ENCODE measurements at places on chromosomes 2 and 18.

GRCh38 chr2:108268001-108268400 lies 20.7 kb upstream of the SULT1C2 start:
- no peak for DNase-seq

GRCh38 chr18:48514786-48515185 lies 24.0 kb upstream of the CTIF start:
- no peak for DNase-seq

DNA sequence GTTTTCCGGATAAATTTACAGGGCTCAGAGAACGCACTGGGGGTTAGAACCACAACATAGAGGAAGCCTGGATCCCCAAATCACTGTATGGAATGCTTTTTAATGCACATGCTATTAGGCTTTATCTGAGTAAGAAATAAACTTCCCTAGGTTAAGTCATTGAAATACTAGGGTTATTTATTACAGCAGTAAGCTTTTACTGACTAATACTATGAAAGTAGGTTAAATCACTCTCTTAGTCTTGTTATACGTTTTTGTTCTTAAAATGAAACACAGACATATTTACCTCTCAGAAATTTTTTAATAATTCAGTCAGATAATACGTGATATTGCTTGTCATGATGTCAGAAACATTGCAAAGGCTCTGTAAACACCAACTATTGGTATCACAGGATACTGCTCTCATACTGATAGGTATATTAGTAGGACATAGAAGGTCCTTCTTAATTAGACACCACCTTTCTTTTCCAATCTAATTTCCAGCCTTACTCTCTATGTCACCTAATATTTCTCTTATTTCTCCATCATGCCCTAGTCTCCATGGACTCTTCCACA lies 162.7 kb upstream of the NYAP2 start:
- DNase-seq, result no peak

GRCh38 chr2:193695367-193695766 lies 1500.6 kb upstream of the TMEFF2 start:
- DNase-seq, result no peak

GRCh38 chr2:218008060-218009040 lies 5.6 kb upstream of the TNS1 start:
- DNase-seq, result no peak

DNA sequence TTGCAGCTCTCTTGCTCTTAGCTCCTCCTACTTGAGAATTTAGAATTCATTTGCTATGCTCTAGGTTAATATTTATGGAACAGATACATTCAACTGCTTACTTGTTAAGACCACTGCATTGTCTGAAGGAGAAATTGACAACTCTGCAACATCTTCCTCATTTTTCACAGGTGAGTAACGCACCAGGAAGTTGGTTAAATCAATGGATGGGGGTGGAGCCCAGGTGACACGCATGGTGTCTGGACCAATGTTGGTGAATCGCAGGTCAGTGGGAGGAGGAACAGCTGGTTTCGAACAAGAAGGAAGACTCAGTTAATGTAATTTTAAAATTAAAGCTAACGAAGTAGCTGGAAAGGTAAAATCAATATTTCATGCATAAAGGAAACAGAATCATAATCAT lies 44.3 kb downstream of the FN1 start:
- no peak for DNase-seq

DNA sequence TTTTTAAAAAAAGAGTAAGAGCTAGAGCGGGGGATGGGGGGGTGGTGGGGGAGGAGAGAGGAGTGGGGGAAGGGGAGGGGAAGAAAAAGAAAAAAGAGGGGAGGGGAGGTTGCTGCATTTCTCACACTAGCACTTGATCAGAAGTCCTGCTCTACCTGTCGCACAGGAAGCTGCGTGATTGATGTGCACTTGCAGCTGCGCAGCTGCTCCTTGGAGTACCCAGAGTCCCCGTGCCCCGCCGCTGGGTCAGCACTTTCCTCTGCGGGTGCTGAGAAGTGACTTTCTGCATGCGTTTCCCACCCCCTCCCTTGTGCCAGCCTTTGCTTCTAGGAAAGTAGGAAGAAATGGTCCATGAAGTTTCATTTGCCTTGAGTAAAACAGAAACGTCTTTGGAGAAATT lies 297.3 kb downstream of the ETAA1 start:
- DNase-seq, result no peak

GRCh38 chr2:45011621-45012602 lies 2.7 kb upstream of the SIX2 start:
- no peak for DNase-seq

DNA sequence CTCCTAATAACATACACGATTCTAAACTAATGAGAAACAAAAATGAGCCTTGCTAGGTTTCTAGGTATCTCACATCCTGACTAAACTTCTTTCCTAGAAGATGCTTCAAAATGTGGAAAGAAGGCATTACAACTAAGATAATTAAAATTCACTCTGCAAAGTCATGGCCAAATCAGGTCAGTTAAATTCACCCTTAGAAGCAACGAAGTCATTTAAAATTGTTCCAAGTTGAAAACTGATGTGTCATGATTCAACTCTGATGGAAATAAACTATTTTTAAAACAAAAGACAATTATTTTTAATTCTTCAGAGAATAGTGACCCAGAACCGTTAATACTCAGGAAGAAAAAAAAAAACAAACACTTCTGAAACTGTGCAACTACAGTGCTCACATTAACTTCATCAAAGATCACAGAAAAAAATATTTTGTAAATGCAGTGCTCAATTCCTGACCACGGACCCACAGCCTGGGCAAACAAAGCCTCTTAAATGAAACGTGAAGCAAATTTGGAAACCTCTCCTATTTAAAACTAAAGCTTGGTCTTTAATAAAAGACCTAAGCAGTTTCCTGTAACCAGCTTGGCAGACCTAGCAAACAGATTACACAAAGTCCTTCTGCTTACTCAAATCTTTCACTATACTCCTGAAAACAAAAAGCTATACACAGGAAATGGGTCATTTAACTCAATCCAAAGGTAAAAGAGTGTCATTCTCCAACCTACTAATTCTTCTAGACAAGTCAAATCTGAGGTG lies 39.0 kb downstream of the CHN1 start:
- no peak for DNase-seq

DNA sequence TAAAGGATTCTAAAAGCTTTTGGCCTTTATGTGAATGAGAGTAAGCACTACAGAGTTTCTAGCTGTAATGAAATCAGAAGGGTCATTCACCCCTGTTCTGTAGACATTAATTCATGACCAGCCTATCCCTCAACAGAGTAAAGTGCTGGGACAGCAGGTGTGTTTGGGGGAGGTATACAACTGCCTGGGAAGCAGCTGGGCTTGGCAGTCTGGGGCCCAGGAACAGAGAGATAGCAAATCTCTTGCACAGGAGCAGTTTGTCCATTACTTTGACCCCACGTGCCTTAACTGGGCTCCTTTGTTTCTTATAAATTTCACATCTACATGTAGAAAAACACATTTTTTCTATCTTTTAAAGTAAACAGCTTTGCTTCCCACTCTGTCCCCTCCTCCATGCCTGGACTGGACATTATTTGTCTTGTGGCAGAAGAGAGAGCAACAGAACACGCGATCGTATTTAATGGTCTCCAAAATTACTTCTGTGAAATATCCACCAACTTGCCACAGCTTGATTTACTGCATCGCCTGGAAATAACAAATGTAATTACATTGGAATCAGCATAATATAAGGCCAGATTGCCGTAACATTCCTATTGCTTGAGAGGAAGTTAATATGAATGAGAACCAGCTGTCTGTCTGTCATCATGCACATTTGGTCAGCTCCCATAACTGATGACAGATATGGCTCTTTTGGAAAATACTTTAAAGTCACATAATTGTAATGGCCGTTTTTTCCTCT lies 263.8 kb downstream of the RBM43 start:
- no peak for DNase-seq

- DNase-seq, result no peak
Measured at GRCh38 chr2:134272806-134273205, 18.9 kb downstream of the MGAT5 start.

DNA sequence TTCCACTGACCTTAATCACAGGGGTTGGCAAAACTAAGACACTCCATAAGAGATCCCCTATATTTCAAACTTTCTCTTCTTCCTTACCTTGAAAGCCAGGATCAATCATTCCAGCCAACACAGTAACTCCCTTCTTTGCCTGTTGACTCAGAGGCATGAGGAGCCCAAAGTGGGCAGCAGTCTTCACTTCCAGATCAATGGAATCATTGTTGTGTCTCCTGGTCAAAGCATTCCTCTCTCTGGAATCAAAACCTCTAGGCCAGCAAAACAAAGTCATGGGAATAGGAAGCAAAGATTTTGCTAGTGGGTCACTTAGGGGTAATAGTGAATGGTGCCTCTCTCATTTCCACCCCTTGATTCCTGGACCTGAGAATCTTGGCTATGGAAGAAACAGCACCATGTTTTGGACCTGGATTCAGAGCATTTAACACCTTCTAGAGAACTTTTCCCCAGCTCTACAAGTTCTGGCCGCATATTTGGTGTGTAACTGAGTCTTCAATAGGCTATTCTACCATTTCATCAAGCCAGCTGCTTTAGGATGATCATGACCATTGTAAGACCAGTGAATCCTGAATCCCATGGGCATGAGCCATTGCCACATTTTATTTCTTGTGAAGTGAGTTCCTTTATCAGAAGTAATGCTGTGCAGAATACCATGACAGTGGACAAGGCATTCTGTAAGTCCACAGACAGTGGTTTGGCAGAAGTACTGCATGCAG lies 65.7 kb upstream of the SERPINE2 start:
- no peak for DNase-seq

GRCh38 chr2:234631646-234632514 lies 135.0 kb upstream of the ARL4C start:
- DNase-seq, result no peak

DNA sequence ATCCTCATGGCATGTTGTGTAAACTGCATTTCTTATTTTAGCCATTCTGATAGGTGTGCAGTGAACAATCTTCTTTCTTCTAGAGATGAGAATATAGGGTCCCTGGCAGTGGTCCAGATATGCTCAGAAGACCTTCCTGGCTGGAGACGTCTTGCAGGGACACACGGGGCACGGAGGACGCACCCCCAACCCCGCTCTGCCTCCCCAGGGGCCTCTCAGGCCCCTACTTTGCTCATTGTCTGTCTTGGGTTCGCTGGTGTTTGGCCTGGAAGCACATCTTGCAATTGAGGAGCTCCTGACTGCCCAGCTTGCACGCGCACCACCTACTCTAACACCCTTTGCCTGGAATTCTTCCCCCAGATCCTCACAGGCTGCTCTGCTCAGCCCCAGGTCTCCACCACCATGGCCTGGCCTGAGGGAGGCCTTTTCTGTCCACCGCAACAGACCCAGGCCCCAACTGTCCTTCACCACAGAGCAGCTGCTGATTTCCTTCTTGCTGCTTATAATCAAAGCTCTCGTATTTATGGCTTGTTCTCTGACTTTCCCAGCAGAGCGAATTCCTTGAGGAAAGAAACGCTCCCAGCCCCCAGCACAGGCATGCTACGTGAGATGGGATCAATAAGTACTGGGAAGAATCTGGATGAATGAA lies 295.9 kb upstream of the HDAC4 start:
- DNase-seq, result no peak

- peak; percentile 8 for DNase-seq
Measured at GRCh38 chr2:26002632-26003310, 20.5 kb upstream of the KIF3C start.

DNA sequence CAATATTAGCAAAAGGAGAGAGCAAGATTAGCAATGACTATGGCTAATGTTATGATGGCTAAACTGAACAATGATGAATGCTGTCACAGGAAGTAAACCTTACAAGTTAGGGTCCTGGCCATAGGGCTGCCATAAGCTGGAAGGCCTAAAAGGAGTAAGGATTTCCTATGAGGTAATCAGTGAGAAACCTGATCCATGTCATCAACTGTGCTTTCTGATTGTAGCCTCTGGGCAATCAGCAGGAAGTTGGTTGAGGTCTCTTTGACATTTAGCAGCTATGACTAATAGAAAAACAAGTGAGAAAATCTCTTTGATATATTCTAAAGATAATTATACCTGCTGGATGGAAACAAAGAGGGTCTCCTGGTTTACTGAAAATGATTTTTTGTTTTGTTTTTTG lies 193.0 kb downstream of the RAB3GAP1 start:
- no peak for DNase-seq

GRCh38 chr18:56825321-56825720 lies 174.2 kb downstream of the WDR7 start:
- DNase-seq, result no peak

GRCh38 chr2:110843959-110844510 lies 111.7 kb downstream of the ACOXL start:
- DNase-seq, result no peak

DNA sequence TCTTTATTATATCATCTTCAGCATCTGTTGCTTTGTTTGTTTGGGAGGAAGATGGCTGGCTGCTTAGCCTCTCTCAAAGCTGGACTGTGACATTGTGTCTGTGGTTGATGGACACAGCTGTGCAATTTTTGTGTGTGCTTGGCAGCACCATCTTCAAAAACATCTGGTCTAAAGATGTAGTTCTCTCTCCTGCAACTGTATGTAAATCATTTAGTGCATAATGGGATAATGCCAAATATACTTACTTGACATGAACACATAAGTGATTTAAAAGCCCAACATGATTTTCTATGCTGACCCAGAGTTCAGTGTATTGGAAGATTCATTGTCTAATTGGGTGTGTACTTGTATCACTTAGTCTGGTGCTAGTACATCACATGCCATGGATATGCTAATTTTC lies 112.2 kb downstream of the MAP4K4 start:
- no peak for DNase-seq

- no peak for DNase-seq
Measured at GRCh38 chr18:47826157-47827074, 104.0 kb downstream of the SMAD2 start.

DNA sequence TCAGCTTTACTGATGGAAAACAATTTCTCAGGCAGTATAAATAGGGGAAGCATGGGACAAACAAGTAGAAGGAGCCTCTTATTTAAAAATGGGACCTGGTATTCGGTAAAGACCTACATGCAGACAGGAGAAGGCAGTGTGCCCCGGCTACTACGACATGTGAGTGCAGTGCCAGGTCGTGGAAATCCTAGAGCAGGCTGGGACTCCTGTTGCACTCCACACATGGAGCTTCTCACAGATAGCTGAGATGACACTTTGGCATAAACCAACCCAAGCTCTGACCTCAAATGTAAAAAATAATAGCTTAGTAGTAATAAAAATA lies 885 bp upstream of the DSEL start:
- peak; percentile 37 for DNase-seq

DNA sequence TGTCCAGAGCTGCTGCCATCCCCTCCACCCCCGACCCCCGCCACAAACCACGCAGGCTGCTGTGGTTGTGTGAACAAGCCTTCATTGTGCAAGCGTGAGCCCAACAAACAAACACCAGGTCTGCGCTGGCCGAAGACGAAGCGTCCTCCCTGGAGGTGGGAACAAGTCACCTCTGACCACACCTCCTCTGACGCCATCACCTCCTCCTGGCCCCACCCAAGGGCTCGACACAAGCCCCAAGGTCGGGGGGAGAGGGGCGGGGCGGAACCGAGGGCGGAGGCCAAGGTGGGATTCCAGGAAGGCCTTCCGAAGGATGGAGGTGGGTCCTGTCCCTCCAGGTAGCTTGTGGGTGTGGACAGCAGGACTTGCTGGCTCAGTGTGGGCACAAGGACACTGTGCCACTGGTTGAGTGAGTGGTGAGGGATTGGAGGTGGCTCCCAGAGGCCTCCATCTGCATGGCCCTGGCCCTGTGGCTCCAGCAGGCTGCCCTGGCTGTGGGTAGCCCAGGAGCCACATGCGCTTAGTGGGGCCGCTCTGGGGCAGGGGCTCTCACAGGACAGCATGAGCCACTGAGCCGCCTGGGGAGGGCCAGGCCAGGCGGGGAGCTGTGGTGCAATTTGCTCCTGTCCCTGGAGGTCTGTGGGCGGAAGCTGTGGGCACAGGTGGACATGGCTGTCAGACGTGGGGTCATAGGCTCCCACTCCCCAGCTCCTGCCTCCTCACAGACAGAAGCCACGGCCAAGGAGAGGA lies 7.4 kb upstream of the GPR17 start:
- no peak for DNase-seq

All from CD4-positive, alpha-beta T cell (primary cell).